ENCODE measurements at places on chromosomes 7 and 10. TPM values are rescaled to one million over a fixed set of nuclear protein-coding genes. Genes with fewer than 3 reads are reported as not detected.

DNA sequence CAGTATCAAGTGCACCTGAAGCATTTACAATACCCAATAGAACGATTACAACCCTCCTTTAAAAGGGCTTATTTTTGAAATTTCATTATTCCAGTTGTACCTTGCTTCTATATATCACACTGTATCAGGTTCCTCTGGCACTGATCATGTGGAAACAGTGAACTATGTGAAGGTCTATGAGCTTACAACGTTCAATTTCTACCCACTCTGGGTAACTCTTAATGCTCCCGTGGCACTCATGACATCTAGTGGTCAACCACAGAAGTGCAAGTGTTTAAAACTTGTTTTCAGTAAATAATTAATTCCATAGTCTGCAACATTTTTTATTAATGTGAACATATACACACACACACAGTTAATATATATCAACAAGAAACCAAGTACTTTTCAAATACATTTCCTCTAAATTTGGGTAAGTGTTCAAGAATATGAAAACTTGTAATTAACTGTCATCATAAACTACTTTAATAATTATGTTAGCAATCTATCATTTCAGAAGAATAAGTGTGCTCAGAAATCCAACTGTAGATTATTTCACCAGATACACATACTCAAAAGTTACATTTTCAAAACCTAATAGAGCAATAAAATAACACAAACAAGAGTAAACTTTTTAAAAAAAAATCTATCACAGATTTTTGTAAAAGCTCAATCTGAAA, 61.0 kb downstream of the MPP7 start:
- H3K4me3 ChIP-seq: no peak overlapping the region
- DNase-seq: peak; percentile 70
- no peaks in the 10 kb centered on the region for H3K4me1 ChIP-seq
- no peak overlapping the region for H3K27ac ChIP-seq
- no peaks in the 10 kb centered on the region for H3K36me3 ChIP-seq

- no peaks in the 10 kb centered on the region for H3K4me1 ChIP-seq
- H3K27me3 ChIP-seq: no peaks in the 10 kb centered on the region
- H3K36me3 ChIP-seq: no peaks in the 10 kb centered on the region
- DNase-seq: no peak
- H3K4me3 ChIP-seq: no peak overlapping the region
- H3K27ac ChIP-seq: no peak overlapping the region
Measured at GRCh38 chr7:141874787-141875186, 33.5 kb upstream of the PRSS37 start.

GRCh38 chr7:16657656-16658279, 11.8 kb downstream of the BZW2 start:
- peaks cover 4% of the 10 kb centered on the region for H3K4me1 ChIP-seq
- peak; percentile 94 for DNase-seq
- no peaks in the 10 kb centered on the region for H3K27me3 ChIP-seq
- H3K27ac ChIP-seq: peak overlapping the region; percentile 99
- H3K36me3 ChIP-seq: no peaks in the 10 kb centered on the region

PROSER2 gene
- 1.4 TPM for total RNA-seq

- peaks cover 20% of the 10 kb centered on the region for H3K36me3 ChIP-seq
- H3K4me1 ChIP-seq: peaks cover 6% of the 10 kb centered on the region
- no peak overlapping the region for H3K27ac ChIP-seq
- no peak overlapping the region for H3K4me3 ChIP-seq
- no peaks in the 10 kb centered on the region for H3K27me3 ChIP-seq
Measured at GRCh38 chr7:50663396-50664102, 98.3 kb upstream of the DDC start.

NEUROD6 gene
- total RNA-seq: not detected

OR2A42 gene
- total RNA-seq: not detected

GRCh38 chr10:74234569-74234968, 83.5 kb downstream of the ADK start:
- no peak overlapping the region for H3K27ac ChIP-seq
- no peaks in the 10 kb centered on the region for H3K36me3 ChIP-seq
- no peaks in the 10 kb centered on the region for H3K4me1 ChIP-seq
- no peaks in the 10 kb centered on the region for H3K27me3 ChIP-seq
- peak; percentile 33 for DNase-seq
- H3K4me3 ChIP-seq: no peak overlapping the region

DNA sequence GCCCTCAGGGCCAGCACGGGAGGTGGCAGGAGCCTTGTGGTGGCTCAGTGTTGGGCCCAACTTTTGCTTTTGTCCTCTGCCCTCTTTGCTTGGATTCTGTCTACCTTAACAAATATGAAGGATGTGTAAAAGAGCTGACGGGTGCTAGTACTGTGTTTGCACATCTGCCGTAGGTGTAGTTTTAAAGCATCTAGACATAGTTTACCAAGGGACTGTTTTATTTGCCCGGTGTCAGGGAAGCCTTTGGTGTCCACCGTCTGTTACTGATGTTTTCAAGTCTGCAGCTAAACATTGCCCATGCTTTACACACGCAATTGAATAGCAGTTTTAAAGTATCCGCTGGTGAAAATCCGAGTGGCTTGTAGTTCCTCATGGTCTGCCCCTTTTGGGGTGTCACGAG, 87.8 kb downstream of the DYNC2I1 start:
- H3K4me1 ChIP-seq: no peaks in the 10 kb centered on the region
- no peak for DNase-seq
- H3K27me3 ChIP-seq: no peaks in the 10 kb centered on the region
- H3K36me3 ChIP-seq: peaks cover 35% of the 10 kb centered on the region
- H3K27ac ChIP-seq: no peak overlapping the region
- no peak overlapping the region for H3K4me3 ChIP-seq

- H3K4me3 ChIP-seq: no peak overlapping the region
- H3K4me1 ChIP-seq: no peaks in the 10 kb centered on the region
- DNase-seq: no peak
- no peaks in the 10 kb centered on the region for H3K27me3 ChIP-seq
Measured at GRCh38 chr10:123327450-123327849, 173.2 kb downstream of the BUB3 start.

DNA sequence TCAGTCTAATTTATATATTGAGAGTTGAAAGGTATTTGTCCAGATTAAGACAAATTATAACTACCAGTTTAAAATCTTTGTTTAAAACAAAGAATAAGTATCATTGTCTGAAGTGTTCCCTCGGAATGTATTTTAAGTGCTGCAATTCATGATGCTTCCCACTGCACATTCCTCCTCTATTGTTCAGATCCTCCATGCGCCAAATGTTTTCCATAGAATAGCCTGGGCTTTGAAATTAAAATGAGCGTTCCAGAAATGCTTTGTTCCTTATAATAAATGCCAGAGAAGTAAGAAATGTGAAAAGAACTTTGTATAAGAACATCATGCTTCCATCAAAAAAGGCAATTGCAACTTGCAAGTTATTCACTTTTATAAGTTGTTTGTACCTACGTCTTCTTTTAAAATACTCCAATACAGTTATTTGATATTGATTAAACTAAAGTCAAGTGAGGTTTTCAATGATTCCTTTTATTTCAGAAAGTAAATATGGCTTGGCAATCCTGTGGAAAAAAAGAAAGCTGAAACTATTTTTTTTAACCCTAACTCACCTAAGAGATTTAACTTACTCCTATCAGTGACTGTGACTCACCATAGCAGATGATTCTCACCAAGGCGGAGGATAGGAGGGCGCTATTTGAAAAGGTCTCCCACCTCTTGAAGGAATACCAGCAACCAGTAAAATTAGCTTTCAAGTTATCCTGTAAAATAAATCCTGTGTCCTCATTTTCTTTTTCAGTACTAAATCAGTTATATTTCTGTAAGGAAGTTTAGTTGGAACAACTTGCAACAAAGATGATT, 85.8 kb downstream of the CTNNA3 start:
- DNase-seq: peak; percentile 46
- no peak overlapping the region for H3K27ac ChIP-seq
- H3K36me3 ChIP-seq: no peaks in the 10 kb centered on the region
- no peaks in the 10 kb centered on the region for H3K27me3 ChIP-seq

- no peaks in the 10 kb centered on the region for H3K27me3 ChIP-seq
- no peaks in the 10 kb centered on the region for H3K36me3 ChIP-seq
- H3K4me3 ChIP-seq: peak within 1 kb of the TSS; percentile 97
- H3K4me1 ChIP-seq: 0 out of 2 replicates have a peak, but pooled peaks cover 3% of the 10 kb centered on the region
Measured at GRCh38 chr7:113086431-113086888, at the start of gene GPR85. Gene GPR85, minus strand, starts transcription at chr7:113086827. Its CDS starts 2,106 bp downstream, at chr7:113084721.

All from IMR-90 (cell line).